Kasumi-1 (cell line): ENCODE measurements at places on chromosomes 6 and 20.

- no peak for DNase-seq
Observed at GRCh38 chr6:127458817-127459216, 372 bp downstream of the KIAA0408 start.

- no peak for DNase-seq
Observed at GRCh38 chr6:44530910-44531234, 143.4 kb downstream of the CDC5L start.

GRCh38 chr6:25173951-25174474 lies 105.2 kb upstream of the CARMIL1 start:
- peak; percentile 2 for DNase-seq

DNA sequence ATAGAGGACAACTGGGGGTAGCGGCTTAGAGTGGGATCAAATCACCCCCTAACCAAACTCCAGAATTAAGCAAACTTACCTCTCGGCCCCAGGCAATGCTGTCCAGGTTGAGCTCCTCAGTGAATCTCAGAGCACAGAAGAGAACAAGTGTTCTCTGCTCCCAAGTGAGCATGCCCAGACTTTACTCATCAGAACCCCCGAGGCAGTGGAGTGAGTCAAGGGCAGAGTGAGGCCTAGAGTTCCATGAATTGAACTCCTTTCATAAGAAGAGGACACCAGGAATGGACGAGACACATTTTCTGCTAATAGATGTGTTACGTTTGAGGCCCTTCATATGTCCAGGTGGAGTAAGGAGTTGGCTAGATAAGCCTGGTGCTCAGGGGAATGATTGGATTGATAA lies 134.0 kb upstream of the DTNBP1 start:
- no peak for DNase-seq

GRCh38 chr6:116201538-116201937 lies 52.3 kb downstream of the TSPYL4 start:
- no peak for DNase-seq

GRCh38 chr6:148771212-148771601 lies 24.4 kb downstream of the UST start:
- DNase-seq, result no peak

DNA sequence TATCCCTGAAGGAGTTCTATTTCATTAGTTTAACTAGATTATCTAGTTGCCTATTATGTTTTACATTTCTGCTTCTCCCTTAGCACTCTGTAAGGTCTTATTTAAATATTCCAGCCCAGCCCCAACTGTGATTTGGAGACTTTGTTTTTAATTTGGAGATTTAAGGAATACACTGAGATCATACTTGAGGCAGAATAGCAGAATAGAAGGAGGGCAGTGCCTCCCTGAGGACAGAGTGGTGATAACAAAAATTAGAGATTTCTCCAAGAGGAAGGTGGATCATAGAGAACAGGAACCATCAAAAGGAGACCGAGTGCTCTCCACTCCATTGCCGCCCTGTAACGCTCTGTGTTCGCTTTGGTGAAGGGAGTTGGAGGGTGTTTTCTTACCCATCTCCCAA lies 14.8 kb upstream of the CD164 start:
- peak; percentile 61 for DNase-seq

GRCh38 chr6:72999995-73000394 lies 225.3 kb downstream of the KHDC1L start:
- DNase-seq, result no peak

DNA sequence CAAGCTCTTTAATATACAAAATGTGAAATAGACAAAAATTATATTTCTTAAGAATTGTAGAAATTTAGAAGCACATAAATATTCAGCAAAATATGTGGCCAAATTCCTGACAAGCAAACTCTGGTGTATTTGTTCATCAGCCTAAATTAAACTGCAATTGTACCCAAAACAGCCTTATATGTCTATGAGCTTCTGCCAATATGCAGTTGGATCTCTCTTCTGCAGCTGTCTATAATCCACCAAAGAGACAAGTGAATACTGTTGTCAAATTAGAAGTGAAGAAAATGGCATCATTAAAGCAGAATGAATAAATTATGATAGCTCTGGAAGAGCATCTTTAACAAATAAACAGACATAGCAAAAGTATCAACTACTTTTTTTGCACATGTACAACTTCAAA lies 755.7 kb downstream of the GRIK2 start:
- DNase-seq, result no peak

DNA sequence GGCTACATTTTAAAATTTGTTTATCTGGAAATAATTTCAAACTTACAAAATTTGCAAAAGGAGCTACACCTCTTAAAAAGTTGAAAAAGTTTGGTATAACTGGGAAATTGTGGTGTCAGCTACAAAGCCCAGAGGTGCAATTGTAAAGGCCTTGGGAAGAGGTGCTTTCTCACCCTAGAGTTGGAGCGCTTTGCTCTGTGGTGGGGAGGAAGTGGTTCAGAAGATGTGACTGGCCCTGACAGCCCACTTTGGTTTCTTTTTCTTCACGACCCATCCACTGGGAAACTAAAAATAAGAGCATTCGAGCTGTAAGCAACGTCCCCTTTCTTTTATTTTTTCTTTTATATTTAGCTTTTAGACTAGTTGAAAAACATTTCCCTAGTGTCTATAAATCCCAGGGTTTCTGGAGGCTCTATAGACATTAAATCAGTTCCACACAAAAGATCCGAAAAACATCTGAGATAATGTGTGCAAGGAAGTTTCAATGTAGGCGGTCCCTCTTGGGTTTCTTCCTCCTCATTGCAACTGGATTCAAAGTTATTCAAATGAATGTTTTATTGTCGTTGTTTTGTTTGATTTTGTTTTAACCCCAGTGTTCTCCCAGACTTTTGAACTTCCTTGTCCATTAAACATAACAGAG lies 397.8 kb downstream of the KIF16B start:
- DNase-seq, result peak; percentile 43

- DNase-seq, result no peak
Observed at GRCh38 chr6:135266675-135267074, 85.6 kb downstream of the MYB start.

DNA sequence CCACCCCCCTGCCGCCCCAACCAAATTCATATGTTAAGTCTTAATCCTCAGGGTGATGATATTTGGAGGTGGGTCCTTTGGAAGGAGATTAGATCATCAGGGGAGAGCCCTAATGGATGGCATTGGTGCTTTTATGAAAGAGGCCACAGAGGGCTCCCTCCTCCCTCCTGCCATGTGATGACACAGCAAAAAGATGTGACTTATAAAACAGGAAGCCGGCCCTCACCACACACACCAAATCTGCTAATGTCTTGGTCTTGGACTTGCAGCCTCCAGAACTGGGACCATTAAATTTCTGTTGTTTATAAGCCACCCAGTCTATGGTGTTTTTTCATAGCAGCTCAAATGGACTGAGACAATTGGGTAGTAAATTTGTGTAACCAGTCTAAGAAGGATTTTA lies 176.3 kb downstream of the ADGRG6 start:
- peak; percentile 65 for DNase-seq

- peak; percentile 51 for DNase-seq
Observed at GRCh38 chr6:137910424-137910834, 43.4 kb downstream of the TNFAIP3 start.

- DNase-seq, result peak; percentile 3
Observed at GRCh38 chr6:71496018-71496721, 207.6 kb downstream of the OGFRL1 start.

DNA sequence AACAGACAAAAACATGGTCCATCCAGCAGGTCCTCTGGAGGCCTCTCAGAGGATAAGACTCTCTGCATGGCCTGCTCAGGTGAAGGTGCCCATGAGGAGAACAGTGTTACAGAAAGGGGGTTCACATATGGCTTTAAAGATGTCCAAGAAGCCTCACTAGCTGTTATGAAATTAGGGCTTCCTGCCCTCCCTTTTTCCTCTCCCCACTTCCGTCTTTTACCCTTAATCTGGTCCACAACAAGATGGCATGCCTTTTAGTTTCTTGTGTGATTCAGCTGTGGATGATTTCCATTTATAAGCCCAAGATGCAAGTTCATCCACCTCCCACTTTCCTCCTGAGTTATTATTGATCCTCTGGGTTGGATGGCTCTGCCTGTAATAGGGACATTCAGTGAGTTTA lies 14.0 kb downstream of the GCNT2 start:
- no peak for DNase-seq

DNA sequence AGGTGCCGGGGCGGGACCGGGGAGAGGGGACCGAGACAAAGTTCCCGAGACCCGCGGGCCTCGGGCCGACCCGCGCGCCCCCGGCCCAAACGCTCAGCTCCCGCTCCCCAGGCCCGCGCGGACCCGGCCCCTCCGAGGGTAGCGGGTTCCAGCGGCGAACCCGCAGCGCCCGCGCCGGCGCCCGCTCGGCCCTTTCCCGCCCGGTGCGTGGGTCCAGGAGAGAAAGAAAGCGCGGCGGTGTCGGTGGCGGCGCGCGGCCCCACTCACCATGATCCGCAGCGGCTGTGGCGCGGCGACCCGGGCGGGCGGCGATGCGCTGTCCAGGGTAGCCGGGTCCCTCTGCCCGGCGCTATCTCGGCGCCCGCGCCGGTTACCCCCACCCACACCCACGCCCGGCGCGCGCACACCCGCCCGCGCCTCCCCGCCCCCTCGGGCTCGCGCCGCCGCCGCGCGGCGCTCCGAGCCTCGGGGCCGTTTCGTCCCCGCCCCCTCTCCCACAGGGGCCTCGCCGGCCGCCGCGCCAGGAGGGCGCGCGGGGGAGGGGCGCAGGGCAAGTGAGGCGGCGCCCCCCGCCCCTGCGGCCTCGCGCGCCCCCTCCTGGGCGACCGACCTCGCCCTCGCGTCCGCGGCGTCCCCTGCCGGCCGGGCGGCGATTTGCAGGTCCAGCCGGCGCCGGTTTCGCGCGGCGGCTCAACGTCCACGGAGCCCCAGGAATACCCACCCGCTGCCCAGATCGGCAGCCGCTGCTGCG lies at the start of gene ELOVL2:
TSS of gene ELOVL2 (minus strand) at position 345 of the 751 bp plus-strand sequence. CDS start at position 270, 75 bp downstream.
- peak; percentile 24 for DNase-seq

GRCh38 chr20:47044938-47045337 lies 150.3 kb downstream of the EYA2 start:
- DNase-seq, result no peak

GRCh38 chr6:21611485-21611884 lies 17.9 kb downstream of the SOX4 start:
- no peak for DNase-seq

DNA sequence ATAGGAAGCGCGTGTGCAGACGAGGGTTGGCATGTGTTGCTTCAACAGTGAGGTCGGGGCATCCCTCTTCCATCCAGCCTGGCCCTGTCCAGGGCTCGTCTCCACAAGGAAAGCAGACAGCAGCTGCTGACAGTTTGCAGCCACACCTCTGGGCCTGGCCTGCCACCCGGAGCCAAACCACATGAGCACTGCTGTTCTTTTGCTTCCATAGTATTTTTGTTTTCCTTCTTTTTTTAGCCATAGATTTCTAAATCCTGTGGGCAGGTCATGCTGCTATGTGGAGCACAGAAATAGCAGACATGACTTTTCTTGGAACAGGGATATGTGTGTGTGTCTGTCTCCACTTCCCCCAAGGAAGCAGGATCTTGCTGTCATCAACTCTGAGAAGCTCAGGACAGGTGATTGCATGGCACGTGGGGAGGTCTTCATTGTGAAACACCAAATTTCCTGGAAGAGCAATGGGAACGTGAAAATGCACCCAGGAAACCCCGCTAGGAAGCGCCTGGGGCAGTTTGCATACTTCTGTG lies 167.4 kb downstream of the DTNBP1 start:
- no peak for DNase-seq

GRCh38 chr6:12749531-12750379 lies 33.2 kb downstream of the PHACTR1 start:
- DNase-seq, result no peak

GRCh38 chr20:38395165-38395564 lies 40.0 kb downstream of the SNHG17 start:
- no peak for DNase-seq

- DNase-seq, result no peak
Observed at GRCh38 chr6:11964729-11965335, 47.3 kb upstream of the HIVEP1 start.

GRCh38 chr6:157579467-157580031 lies 198.6 kb downstream of the ZDHHC14 start:
- no peak for DNase-seq

DNA sequence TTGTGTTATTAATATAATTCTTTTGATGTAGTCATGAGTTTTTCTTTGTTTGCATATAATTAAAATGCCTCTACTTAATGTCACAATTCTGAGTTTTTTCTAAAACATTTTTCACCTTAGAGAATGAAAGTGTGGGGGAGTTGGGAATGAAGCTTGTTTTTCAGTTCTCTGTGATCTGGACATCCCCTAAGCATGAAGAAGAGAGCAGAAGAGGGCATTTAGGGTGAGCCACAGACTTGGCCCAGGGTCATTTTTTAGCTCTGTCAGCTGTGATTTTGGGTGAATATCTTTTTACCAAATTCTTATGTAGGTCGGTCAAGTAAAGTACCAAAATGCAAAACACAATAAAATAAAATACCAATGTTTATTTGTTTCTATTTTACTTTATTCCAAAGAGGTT lies 3.9 kb downstream of the OTOR start:
- DNase-seq, result no peak

GRCh38 chr6:147467886-147468285 lies 40.6 kb upstream of the SAMD5 start:
- DNase-seq, result peak; percentile 15

- no peak for DNase-seq
Observed at GRCh38 chr20:1255675-1256074, 10.4 kb upstream of the SNPH start.

GRCh38 chr20:18414140-18414539 lies 52.7 kb downstream of the DZANK1 start:
- DNase-seq, result no peak

GRCh38 chr6:136334853-136335252 lies 45.2 kb upstream of the BCLAF1 start:
- no peak for DNase-seq

DNA sequence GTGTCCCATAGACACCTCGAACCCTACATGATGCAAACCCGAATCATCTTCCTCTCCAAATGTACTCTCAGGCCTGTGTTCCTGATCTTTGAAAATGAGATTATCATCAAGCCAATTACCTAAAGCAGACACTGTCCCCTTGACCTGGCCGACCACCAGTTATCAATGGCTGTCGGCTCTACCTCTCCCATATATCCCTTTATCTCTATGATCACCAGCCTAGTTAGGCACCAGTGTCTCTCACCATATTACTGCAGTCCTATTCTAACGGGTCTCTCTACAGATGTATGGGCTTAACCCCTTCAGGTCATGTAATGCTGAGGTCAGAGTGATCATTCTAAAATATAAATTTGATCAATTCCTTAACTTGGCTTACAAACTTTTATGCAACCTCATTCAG lies 234.9 kb upstream of the MARCKS start:
- no peak for DNase-seq

GRCh38 chr6:16622193-16622592 lies 139.1 kb downstream of the ATXN1 start:
- DNase-seq, result no peak

- no peak for DNase-seq
Observed at GRCh38 chr6:168841609-168842278, 400.8 kb downstream of the SMOC2 start.
